Choroid plexus epithelial cell (primary cell): ENCODE measurements at places on chromosomes 1 and 21.
A peak's percentile ranks its signal among the peaks of the same experiment; 100 is the strongest.

- no peak for DNase-seq
Measured at GRCh38 chr21:33937931-33938339, 22.3 kb upstream of the ATP5PO start.

- DNase-seq, result no peak
Measured at GRCh38 chr21:38954588-38955004, 148.9 kb downstream of the ETS2 start.

GRCh38 chr21:36602735-36603134, 96.2 kb upstream of the SIM2 start:
- no peak for DNase-seq

DNA sequence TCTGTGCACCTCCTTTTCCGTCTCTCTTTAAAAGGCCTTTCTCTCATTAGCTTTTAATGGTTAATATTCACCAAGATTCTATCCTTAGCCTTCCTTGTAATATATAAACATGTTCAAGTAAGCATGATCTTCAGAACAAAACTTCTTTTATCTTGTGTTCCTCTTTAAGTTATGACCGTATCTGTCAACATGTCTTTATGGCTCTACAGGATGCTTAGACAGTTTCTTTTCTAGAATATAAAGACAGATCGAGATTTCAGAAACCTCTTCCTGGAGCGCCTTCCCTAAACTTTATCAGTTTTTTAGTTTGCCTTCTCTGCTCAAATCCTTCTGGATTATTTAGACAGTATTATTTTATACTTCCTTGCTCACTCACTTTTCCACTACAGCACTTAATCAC, 7.2 kb downstream of the RO60 start:
- no peak for DNase-seq

DNA sequence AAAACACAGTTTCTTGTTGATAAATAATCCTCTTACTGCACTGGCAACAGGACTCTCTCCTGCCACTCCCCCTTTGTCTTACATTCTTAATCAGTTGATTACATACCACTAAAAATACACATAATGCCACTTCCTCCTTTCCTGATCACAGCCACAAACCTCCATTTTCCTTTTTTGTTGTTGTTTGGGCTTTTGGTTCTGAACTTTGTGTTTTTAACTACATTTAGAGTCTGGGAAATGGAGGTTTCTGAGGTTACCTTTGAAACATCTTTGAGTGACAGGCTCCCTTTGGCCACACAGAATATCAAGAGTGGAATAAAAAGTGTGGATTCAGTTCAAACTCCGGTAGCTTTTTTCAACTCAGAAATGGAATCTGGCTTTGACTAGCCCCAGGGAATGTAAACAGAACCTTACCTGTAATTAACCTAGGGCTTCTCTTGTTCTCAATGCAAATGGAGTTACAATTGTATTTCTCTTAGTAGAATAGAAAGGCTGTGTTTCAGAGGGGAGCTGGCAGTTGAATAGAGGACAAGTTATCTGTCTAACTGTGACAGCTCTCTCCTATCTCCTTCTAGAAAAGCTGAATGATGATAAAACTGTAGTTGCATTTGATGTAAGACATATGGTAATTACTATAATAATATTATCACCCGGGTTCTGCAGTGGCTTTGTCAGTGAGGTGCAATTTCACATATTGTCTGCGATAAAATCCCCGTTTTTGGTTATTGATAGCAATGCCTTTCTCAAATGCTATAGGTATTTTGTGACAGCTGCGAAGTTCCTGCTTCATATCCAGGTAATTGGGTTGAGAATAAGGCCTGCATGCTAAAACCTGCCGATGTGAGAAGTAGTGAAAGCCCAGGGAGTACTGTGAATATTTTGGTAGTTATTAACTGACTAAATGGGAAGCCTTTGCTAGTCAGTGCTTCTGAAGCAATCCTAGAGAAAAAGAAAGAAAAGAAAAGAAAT, 66.9 kb downstream of the ST6GALNAC5 start:
- DNase-seq, result no peak

- DNase-seq, result peak; percentile 85
Measured at GRCh38 chr1:12448746-12449177, 169.2 kb downstream of the DHRS3 start.

DNA sequence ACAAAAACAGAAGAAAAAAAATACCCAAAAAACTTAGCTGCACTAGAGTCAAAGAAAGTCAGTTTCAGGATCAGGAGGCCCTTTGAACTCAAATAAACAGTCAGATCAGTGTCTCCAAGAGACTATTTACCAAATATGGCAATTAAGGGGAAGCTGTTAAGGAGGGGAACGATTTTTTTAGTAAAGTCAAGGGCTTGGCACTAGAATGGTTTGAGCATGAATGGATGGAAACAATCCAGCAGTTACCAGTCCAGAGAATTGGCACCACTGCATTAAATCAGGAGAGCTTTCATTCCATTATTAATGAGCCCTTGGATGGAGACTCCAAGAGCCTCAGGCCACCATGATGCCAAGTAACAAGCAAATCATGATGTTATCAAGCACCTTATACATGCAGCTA, 7.2 kb downstream of the TRAPPC3 start:
- DNase-seq, result no peak

- DNase-seq, result peak; percentile 95
Measured at GRCh38 chr1:23376890-23377811, 7.5 kb upstream of the ZNF436 start.
